COLO829 (cell line): ENCODE measurements at places on chromosomes 7 and 10.

- DNase-seq = no peak
Measured at GRCh38 chr10:25820874-25821273, 113.2 kb upstream of the MYO3A start.

GRCh38 chr10:12847361-12847975 is 154.0 kb downstream of the CCDC3 start:
- DNase-seq = no peak

- DNase-seq = no peak
Measured at GRCh38 chr7:41145656-41146055, 557.2 kb downstream of the INHBA start.

DNA sequence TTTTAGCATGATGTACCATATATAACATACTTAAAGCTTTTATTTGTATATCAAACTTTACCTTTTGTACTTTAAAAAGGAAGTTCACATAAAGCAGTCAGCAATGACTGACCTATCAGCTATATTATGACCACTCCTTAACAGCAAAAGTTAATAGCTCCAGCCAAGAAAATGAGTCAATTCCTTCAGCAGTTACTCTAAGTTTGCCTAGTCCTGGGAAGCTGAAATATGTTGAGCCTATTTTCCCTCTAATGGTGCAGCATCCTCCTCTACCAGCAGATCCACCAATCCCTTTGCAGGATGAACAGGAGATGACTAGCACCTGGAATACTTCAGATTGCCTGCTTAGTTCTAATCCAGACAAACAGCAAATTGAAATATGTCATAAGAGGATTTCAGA is 64.2 kb downstream of the CUL2 start:
- no peak for DNase-seq

GRCh38 chr10:14478201-14478600 is 147.5 kb upstream of the FRMD4A start:
- no peak for DNase-seq

DNA sequence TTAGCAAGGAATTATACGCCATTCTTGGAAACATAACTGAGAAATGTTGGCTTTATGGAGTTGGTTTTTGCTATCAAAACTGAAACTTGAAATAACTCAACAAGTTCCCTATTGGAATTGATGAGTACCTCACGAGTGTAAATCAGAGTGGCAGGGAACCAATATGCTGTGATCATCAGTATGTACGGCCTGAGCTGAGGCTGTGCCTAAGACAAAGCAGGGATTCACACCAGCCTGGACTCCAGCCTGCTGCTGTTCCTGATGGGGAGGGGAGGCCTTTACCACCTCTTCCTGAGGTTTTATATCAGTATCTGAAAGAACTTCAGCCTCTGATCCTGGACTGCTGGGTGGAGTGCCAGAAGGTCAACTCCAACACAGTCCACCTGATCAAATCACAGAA is 52.7 kb downstream of the CRTAC1 start:
- no peak for DNase-seq

DNA sequence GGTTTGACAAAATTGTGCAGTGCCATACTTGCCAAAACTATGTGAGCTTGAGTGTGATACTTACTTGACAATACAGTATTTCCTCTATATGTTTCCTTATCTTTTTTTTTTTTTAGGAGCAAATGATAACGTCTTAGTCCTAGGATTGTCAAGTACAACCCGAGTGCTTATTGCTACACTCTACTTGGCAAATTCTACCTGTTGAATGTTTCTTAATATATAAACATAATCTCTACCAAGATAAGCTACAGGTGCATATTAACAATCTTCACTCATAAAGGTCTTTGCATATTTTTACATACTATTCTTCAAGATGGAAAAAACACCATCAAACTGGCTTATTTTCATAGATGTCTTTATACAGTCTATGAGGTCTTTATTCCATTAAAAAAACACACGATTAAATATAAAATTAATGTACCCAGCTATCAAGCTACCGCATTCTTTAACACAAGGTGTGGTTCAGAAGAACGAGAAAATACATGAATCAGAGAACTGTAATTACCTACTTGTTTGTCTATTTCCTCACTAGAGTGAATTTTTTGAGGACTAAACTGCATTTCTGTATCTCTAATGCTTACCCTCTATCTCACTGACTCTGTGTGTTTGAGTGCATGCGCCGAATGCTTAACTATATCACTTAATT is 76.1 kb upstream of the PDSS1 start:
- no peak for DNase-seq
